Stimulated activated CD8-positive, alpha-beta memory T cell treated with anti-CD3 and anti-CD28 coated beads, Interleukin-12 subunit alpha, Interleukin-12 subunit beta, amount 100 ng/mL, for 4 hours (primary cell): ENCODE measurements at places on chromosomes 2 and 18.

DNA sequence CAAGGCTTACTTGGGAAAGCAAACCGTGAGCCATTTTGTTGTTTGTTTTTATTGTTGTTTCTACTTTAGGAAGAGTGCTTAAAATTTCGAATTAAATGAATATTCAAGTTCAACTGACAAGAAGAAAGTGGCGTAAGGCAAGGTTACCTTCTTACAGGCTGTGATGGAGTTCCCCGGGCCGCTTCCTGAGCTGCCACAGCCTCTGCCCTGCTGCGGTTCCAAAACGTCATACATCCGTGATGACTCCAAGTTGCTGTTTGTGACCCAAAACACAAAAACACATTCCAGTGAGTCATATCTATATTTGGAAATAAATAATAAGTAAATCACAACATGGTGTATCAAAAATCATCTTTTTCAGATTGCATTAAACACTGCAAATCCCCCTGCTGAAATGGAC is 49.7 kb downstream of the SPHKAP start:
- DNase-seq = no peak

DNA sequence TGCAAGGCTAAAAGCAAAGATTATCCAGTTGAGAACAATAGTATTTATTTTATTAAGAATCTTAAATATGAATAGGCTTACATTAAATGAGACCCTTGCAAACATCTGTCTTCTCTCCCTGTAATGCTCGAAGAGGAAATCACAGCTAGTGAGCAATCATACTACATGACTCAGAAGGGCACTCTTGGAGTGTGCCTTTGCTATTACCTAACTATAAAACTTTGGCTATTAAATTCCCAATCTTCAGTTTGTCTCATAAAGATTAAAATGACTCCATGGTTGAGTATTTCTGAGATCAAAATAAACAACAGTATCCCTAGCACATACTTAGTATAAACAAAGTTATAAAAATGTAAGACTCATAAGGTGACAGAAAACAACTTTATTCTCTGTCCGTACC is 296.9 kb downstream of the KCNJ3 start:
- no peak for DNase-seq

- no peak for DNase-seq
Observed at GRCh38 chr2:198186257-198186656, 381.9 kb downstream of the PLCL1 start.

- no peak for DNase-seq
Observed at GRCh38 chr2:182117196-182117595, 131.5 kb downstream of the PPP1R1C start.

- DNase-seq = no peak
Observed at GRCh38 chr2:102053096-102053495, 61.3 kb downstream of the IL1R2 start.

GRCh38 chr2:231535961-231536360 is 5.7 kb upstream of the NMUR1 start:
- DNase-seq = no peak

DNA sequence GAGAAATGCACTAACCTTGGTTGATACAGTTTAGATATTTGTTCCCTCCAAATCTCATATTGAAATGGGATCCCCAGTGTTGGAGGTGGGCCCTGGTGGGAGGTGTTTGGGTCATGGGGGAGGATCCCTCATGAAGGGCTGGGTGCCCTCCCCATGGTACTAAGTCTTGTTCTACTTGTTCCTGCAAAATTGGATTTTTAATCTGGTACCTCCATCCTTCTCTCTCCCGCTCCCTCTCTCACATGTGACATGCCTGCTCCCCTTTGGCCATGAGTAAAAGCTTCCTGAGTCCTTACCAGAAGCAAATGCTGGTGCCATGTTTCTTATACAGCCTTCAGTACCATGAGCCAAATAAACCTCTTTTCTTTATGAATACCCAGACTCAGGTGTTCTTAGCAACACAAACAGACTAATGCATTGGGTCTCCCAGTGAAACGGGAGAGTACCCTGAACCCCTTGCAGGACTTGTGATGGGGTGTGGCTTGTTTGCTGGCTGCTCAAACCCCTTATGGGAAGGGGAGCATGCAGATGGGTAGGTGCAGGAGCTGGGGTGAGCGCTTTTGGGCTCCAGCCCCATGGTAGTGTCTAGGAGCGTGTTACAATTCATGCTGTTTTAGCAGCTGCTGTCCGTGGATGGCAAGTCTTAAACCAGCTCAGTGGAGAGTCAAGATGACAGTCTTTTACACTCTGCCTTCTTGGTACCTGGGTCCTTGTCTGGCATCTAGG is 27.2 kb downstream of the FAHD2B start:
- no peak for DNase-seq
